Cardiac muscle cell (in vitro differentiated cells and primary cell): ENCODE measurements at places on chromosomes 2 and 18.
A peak's percentile ranks its signal among the peaks of the same experiment; 100 is the strongest.

DNA sequence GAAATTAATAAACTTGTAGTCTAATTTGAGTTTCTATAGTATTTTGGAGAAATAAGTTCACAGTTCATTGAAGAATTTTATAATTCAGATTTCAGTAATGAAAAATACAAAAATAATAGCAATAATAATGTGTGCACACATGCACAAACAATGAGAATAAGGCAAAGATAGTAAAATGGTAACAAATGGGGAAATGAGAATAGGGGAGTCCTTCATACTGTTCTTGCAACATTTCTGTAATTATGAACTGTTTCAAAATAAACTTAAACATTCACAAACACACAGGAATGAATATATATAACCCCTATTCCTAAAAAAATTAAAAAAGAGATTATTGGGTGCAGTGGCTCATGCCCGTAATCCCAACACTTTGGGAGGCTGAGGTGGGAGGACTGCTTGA, 63.9 kb downstream of the SPRED2 start:
- no peak for DNase-seq

GRCh38 chr18:10530852-10531251, 5.0 kb downstream of the NAPG start:
- no peak for DNase-seq

DNA sequence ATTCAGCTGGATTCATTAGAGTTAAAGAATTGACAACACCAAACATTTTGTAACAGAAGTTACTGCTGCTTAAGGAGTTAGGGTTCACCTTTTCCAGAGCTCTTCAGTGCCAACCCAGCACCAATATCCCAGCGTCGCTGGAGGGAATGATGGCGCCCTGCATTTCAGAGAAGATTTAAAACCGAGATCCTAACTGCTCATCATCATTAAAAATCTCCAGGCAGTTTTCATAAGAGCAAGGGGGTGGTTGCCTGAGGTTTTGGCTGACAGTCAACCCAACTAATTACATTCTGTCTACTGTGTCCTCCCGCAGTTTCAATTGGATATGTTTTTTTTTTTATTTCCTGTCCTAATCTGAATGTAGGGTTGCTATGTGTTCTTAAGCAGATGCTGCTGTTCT, 509.6 kb upstream of the TCF4 start:
- DNase-seq: peak; percentile 36

DNA sequence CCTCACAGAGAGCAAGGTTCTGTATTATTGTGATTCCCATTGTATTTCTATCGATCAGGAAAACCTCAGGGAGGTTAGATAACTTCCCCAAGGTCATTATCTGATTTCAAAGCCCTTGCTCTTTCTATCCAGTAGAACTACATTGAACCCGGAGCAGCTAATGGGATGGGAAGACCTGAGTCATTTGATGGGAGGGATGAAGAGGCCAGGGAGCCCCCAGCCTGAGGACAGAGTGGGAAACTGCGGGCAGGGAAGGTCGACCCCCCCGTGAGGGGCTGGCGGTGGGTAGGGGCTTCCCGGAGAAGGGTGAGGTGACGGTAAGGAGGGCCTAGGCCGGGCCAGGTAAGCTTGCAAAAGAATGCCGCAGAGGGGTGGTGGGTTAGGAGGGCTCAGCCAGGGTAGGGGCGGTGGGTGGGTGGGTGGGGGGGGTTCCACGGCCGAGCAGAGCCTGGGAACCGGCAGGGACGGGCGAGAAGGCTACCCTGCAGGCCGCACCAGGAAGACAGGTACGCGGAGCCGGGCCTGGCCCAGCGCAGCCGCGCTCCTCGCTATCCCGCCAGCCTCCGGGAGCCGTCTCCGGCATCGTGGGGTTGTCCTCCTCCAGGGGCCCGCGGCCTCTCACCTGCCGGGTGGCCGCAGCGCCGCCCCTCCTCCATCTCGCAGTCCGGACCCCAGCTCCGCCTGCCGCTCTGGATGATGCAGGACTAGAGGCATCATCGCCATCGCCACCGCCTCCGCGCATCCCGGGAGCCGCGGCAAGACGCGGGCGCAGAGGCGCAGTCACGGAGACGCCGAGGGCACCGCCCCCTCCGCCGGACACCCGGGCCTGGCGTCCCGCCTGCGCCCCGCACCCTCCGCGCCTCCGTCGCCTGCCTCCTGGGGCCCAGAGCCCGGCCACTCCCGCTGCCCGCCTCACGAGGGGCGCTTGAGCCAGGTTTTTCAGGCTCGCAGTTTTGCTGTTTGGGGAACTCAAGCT, at the start of gene GPR75:
GPR75 (minus strand) TSS at position 762 of the 976 bp plus-strand sequence. CDS start 5,211 bp downstream, outside the sequence.
- peak; percentile 32 for DNase-seq

- peak; percentile 70 for DNase-seq
Measured at GRCh38 chr18:28174181-28174905, 2.6 kb downstream of the CDH2 start.

- DNase-seq: no peak
Measured at GRCh38 chr2:51986101-51986500, 954.2 kb upstream of the NRXN1 start.

- no peak for DNase-seq
Measured at GRCh38 chr2:78845664-78846185, 179.8 kb upstream of the REG3G start.

GRCh38 chr2:56211048-56211447, 27.3 kb downstream of the CCDC85A start:
- DNase-seq: no peak

DNA sequence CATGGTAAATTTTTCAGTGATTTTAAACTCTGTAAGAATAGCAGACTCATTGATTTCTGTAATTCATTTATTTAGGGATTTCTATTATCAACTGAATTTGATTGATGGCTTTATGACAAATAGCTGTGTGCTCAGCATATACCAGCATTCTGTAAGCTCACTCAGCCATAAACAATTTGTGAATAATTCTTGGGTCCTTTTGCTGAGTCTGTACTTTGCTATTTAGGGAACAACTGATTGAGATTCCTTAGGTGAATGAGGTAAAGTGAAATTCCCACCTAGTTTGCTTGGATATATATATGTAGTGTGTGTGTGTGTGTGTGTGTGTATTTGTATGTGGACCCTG, 76.7 kb upstream of the CAVIN2 start:
- DNase-seq: no peak

DNA sequence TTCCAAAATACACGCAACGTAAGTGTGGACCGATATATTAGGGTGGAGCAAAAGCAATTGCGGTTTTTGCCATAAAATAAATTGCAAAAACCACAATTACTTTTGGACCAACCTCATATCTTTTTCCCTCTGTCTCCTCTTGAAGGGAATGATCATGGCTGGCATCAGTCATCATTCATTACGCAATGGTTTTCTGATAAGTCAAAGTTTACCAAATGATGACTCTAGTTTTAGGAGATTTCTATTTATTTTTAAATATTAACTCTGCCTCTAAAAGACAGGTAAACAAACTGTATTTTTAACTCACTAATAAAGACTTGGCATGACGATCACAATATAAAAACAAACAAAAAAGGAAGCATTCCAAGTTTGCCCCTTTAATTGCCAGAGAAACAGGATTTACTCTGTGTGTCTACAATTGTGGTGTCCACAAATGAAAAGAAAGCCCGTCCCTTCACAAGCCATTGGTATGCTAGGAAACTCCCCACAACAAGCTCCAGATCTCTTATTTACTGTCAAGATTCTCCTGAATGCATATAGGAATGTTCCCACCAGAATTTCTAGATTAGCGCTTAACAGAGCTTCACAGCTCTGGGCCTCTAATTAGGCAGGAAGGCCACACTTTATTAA, 61.3 kb downstream of the IRS1 start:
- DNase-seq: no peak
